Activated CD8-positive, alpha-beta memory T cell treated with anti-CD3 and anti-CD28 coated beads, Interleukin-2, amount 10 ng/mL, durations not matched to agents 7 days and 5 days (primary cell): ENCODE measurements at places on chromosomes 5 and 9. TPM values are rescaled to one million over a fixed set of nuclear protein-coding genes. Genes with fewer than 3 reads are reported as not detected.

UAP1L1 gene
- 32.6 TPM for total RNA-seq

SNX18 gene
- total RNA-seq: 35.2 TPM

IL3 gene
- 0.47 TPM for total RNA-seq

CCDC112 gene
- 1.5 TPM for total RNA-seq

ST8SIA4 gene
- total RNA-seq: 59.3 TPM

SPINK6 gene
- total RNA-seq: not detected

TTLL11 gene
- total RNA-seq: 2.5 TPM

HTR4 gene
- not detected for total RNA-seq

IFNA13 gene
- not detected for total RNA-seq

MEIKIN gene
- total RNA-seq: not detected

IL13 gene
- total RNA-seq: 119 TPM

GABRA6 gene
- total RNA-seq: not detected

DNA sequence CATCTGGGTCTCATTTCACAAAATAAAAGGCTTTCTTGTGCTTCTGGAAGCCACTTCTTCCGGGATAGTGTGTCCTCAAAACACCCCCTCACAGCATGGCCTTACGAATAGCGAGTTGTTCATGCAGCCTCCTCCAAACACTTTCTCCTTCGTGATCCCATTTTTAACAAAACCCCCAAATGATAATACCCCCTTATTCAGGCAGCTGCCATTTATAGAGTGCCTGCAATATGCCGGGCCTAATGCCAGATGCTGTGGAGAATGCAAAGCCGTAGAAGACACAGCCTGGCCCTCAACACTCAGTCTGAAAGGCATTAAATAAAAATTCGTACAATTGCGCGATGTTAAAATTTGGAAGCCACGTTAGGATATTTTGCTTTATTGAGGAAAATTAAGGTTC lies 66.4 kb upstream of the SLC44A1 start:
- no peak for DNase-seq

- DNase-seq: no peak
These were observed 142.2 kb downstream of the DCP2 start for GRCh38 chr5:113118765-113119164.

DNA sequence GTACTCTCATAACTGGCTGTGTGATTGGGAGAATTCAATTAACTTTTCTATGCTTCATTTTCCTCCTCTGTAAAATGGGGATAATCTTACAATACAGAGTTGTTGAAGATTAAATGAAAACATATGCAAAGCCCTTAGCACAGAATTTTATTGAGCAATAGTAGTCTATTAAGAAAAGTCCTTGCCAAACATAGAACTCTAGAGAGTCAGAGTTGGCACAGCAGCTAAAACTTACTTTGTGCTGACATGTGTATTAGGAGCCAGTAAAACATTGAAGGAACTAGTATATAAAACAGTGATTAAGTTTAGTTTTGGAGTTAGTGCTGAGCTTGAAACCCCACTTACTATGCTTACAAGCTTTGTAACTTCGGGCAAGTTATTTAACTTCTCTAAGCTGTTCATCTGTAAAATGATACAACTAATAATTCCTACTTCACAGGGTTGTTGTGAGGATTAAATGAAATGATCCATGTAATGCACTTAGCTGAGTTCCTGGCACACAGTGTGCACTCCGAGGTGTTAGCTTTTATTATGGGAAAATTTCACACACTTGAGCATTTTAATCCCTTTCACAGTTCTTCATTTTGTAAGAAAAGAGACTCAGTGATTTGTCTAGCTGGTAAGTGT lies 20.0 kb upstream of the GRIN3A start:
- DNase-seq: no peak

- no peak for DNase-seq
These were observed 18.1 kb upstream of the GPX3 start for GRCh38 chr5:151002250-151002649.

DNA sequence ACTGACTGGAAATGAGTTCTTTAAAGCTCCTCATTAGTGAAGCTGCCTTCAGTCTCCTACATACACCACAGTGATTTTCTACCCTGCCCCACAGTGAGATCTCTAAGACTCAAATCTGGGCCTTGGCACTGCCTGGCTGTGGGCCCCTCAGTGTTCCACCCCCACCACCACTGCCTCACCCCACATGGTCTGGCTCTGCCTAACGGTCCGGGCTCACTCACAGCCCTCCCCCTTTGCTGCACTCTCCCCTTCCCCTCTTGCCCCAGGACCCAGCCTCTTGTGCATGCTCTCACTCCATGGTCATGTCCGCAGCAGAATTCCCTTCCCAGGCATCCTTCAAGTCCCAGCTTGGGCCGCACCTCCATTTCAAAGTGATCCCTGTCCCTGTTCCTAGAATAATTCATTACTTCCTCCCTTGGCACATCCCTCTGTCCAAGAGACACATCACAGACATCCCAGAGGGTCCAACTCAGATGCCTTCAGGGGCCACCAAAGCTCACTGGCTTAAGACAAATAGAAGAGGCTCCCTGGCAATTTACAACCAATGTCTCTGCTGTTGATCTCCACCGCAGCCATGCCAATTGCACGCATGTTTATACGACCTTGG lies 56.7 kb downstream of the HRH2 start:
- DNase-seq: no peak

DNA sequence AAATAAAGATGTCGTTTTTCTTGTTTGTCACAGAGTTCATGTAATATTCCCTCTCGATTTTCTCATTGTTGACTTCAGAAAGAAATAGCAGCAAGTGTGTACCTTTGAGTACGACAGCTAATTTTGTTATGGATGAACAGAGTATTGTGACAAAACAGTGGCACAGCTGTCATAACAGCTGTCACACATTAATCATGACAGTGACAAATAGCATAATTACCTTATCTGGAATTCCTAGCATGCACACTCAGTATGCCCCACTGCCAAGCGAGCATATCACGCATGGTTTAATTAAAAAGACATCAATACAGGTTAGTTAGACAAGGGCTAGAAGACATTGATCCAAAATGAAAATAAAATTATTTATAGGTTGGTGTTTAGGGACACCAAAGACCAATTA lies 375.1 kb downstream of the SPATA31D1 start:
- DNase-seq: no peak

DNA sequence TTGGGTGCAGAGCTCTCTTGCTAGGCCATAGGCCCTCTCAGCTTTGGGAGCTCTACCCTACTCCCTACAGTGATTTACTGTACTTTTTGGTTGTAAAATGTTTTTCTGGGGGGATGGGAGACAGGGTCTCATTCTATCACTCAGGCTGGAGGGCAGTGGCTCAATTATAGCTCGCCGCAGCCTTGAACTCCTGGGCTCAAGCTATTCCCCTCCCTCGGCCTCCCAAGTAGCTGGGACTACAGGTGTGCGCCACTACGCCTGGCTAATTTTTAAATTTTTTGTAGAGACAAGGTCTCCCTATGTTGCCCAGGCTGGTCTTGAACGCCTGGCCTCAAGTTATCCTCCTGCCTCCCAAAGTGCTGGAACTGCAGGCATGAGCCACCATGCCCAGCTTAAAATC lies 21.7 kb upstream of the RNF130 start:
- DNase-seq: no peak

DNA sequence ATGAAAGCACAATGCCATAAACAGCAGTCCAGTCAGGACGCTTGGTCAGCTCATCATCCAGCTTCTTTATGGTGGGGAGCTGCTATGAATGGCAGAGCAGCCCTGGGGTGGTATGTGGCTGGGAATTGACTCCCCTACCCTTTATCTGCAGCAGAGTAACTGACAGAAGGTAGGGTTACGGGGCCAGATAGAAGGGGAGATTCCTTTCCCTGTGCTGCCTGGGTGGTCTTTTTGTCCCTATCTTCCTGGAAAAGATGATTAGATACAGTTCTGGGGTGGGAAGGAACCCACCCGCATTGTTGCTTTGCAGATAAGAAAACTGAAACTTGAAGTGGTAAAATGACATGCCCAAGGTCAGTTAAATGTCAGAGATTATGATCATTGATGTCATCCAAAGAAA lies 405.5 kb downstream of the ARHGEF28 start:
- no peak for DNase-seq

DNA sequence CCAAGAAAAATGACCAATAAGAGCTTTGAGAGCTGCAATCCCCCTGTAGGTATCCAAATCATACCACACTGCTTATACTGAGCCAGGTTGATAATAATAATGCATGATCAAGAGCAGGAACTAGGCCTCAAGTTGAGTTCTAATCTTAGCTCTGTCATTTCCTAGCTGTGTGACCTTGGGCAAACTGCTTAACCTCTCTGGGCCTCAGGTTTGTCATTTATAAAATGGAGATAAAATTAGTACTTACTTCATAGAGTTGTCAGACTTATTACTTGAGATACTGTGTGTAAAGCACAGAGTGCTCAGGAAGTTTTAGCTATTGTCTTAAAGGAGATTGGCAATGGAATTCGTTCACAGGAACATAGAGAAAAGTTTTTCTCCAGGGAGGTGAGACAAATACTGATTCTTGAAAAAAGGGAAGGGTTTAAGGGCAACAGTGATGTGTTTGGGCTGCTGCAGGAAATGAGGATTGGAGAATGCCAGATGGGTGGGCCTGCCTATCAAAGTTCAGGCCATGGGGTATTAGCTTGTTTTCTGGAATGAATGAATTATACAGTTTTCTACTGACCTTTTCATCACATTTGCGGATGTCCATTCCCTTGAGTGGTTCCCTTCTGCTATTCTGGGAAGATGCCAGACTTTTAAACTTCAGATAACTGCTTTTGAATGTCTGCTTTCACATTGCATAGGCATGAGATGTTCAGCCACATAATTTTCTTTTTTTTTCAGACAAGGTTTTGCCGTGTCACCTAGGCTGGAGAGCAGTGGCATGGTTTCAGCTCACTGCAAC lies 10.2 kb upstream of the ATP6V0E1 start:
- no peak for DNase-seq

DNA sequence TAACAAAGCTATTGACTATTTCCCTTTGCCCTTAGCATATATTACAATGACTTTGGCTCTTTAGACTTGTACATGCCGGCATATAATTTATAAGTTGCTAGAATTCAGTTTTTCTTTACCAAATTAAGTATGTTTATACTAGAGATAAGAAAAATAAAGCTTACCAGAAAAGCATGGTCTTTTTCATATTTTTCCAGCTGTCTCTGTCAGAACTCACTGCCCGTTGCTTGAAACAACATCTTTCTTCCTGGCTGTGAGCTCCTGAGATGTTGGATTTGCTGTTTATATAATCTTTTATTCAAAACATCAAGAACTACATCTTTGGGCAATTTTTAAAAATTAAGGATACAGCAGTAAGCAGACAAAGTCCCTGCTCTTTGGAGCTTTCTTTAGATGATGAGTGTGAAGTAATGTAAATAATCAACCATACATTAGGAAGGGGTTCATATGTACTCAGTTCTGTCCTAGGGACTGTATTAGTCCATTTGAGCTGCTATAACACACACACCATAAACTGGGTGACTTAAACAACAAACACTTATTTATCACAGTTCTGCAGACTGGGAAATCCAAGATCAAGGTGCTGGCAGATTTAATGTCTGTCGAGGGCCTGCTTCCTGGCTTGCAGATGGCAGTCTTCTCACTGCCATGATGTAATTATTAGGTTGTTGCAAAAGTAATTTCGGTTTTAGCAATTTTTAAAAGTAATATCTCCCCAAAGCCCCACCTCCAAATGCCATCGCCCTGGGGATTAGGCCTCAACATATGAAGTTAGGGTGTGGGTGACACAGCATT lies 45.4 kb upstream of the RANBP3L start:
- no peak for DNase-seq

DNA sequence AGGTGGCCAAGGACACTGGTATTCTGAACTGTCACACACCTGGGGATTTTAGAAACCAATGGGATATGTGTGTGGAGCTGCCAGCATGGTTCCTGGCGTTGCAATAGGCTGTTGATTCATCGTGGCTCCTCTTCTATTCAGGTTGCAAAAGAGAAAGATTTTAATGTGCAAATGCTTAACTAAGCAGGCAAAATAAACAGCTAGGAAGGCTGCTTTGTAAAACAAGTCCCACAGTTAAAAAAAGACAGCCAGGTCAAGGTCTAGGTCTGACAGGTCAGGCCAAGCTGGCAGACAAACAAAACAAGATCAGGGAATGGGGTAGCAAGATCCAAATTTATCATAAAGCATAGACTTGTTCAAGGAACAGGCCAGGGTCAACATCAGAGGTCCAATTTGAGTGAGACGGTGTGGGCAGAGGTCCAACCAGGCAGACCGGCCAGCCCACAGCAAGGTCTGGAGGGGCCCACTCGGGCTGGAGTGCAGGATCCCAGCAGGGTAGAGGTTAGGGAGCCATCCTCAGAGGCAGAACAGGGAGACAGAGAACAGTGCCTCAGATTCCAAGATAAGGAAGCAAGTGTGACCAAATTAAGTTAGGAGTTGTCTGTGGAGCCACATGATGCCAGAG lies 45.6 kb downstream of the SUB1 start:
- no peak for DNase-seq

DNA sequence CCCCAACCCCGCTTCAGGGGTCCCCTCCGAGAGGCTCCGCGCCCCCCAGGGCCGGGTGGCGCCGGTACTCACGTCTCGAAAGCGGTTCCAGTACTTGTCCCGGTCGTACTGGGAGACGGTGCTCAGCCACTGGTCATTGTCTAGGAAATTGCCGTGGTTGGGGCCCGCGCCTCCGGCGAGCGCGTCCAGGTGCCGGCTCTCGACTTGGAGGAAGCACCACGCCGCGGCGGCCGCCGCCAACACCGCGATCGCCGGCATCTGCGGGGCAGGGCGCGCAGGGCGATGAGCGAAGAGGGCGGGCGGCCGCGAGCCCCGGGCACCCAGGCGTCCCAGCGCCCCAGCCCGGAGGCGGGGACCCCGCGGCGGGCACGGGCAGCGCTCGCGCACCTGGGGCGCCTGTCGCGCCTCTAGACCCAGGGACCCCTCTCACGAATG lies 808 bp downstream of the SPOCK1 start:
- no peak for DNase-seq

DNA sequence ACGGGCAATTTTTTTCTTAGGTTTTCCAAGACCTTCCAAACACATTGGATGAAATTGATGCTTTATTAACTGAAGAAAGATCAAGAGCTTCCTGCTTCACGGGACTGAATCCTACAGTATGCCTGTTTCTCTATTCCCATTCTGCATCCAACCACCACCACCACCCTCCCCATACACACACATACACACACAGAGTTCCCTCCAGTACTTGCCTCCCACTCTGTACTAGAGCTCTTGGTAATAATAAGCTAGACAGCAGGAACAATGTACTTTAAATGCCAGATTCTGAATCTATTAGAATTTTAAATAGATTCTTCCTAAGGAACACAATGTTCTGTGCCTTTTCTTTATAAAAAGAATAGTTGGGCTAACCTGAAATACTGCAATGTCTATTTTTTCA lies 67.4 kb downstream of the KLF9 start:
- no peak for DNase-seq

DNA sequence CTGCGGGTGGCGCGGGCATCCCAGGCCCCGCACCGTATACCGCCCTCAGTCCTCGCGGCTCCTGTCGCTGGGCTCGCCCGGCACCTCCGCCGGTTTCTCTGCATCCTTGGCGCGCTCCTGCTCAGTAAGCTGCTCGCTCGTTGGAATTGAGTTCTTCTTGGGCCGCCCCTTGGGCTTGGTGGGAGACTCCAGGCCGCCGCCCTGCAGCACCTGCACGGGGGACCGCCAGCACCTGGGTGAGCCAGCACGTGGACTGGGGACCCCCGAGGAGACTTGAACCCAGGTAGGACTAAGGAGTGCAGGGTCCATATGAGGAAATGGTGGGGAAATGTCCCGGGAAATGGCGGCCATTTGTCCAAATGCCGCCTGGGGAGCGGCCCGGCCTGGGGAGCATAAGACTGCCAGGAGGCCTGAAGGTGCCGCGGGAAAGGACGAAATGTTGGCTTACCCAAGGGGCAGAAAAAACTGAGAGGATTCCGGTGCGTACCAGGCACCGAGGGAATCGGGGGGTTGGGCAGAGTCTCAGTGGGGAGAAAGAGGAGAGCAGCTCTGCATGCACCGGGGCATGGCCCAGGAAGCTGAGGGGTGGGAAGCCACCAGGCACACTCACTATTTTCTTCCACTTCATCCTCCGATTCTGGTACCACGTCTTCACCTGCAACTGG lies 2.9 kb downstream of the BARX1 start:
- no peak for DNase-seq
